ENCODE measurements at places on chromosomes 7 and 10. TPM values are rescaled to one million over a fixed set of nuclear protein-coding genes. Genes with fewer than 3 reads are reported as not detected.
A peak's percentile ranks its signal among the peaks of the same experiment; 100 is the strongest.

DNA sequence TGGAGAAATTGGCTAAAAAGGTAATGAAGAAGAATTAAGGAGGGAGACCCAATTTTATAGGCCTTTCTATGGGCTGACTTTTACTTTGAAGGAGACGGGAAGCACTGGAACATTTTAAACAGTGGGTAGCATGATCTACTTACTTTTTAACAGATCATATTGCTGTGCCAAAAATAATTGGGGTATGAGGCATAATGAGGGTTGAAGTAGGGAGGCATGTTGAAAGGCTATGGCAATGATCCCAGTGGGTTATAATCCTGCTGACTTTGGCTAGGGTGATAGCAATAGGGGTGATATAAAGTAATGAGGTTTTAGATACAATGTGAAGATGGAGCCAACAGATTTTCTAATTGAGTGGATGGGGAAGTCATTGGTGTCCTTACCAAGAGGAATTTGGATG lies 73.2 kb downstream of the GPR37 start:
- DNase-seq: no peak

DNA sequence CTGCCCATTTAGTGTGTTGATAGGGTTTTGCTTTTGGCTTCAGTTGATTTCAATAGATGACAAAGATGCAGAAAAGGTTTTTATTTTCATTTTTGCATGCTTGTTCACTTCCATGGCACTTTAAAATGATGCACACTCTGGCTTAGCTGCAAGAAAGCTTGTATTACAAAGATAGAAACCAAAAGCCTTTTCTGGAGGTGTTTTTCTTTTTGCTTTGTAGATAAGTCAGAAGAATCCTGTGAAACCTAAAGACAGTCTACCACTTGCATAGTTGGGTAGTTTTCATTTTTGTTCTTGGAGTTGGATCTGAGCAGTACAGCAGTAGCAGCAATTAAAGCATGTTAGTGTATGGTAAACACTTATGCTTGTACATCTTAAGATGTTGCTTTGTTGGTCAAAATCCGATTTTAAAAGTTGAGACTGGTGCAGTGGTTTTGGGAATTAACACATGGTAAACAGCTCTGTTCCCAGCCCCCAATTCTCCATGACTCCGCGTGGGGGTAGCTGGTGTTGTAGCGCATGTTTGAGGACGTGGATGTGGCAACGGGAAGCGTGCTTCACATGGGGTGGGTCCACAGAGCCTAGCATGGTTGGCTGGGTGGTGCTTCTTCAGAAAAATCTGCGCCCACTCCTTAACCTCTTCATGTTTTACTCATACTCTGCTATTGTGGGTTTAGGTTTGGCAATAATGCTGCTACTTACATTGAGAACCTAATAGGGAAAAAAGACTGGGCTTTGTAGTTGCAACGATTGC lies 19.8 kb downstream of the CCNY start:
- no peak for DNase-seq

DNA sequence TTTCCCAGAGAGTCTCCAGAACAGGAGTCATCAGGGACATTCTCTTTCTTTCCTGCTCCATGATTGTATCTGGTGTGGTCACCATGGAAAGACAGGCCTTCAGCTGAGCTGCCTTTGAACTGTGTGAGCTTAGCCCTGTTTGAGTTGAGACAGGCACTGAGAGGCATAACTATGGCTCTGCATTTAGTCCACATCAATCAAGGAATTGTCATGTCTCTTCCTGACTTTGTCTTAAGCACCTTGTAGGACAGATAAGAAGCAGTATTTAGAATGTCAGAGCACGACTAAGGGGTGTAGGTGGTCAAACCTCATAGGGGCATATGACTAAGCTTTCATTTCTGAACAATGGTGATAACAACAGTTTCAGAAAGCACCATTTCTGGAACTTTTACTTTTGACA lies 53.5 kb downstream of the EPDR1 start:
- no peak for DNase-seq

Gene OGA
- 138 TPM for total RNA-seq

- DNase-seq: no peak
Observed at GRCh38 chr7:84624927-84625326, 430.3 kb upstream of the SEMA3A start.

DNA sequence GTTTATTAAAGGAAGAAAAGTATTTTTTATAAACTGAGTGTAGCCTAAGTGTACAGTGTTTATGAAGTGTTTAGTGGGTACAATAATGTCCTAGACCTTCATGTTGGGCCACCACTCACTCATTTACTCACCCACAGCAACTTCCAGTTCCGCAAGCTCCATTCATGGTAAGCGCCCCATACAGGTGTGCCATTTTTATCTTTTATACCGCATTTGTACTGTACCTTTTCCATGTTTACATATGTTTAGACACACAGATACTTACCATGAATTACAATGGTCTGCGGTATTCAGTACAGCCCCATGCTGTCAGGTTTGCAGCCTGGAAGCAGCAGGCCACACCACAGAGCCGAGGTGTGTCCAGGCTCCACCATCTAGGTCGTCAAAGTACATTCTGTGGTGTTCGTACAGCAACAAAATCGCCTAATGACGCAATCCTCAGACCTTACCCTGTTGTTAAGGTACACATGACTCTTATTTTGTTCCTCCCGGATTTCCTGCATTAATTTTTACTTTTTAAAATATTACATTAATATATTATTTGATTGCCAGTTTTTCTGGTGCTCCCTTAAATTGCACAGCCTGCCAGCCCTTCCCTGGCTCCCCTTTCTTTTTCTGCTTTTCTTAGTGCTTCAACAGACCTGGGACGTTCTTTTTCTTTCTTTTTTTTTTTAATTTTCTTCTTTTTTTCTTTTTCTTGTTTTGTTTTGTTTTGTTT lies 881 bp upstream of the SSBP1 start:
- DNase-seq: no peak

Gene ZSCAN25
- 14.4 TPM for total RNA-seq

- peak; percentile 57 for DNase-seq
Observed at GRCh38 chr10:95756041-95756761, at the start of gene ENTPD1. ENTPD1 (plus strand) TSS chr10:95756163; CDS start chr10:95756240, 77 bp downstream.

DNA sequence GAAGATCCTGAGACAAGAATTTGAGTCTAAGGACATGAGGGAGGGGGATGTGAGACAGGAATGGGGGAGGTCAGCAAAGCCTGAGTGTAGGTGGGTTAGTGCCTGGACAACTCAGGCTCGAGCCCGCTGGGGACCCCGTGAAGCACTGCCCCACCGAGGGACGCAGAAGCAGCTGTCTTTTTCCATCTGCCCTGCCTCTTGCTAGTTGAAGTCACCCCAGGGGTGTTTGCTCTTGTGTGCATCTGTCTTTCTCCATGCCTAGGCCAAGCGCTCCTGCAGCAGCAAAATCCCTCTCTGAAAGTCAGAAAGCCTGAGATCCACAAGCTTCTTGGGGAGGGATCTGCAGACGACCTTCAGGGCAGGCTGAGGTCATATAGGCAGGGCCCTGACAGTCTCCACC lies 79.0 kb upstream of the CELF2 start:
- DNase-seq: no peak

Gene HYAL4
- 0.68 TPM for total RNA-seq

Gene SEMA3D
- total RNA-seq: 13.9 TPM

GRCh38 chr7:19020711-19021110 lies 96.7 kb downstream of the TWIST1 start:
- DNase-seq: no peak

Gene TBXAS1
- 13.5 TPM for total RNA-seq

Gene METTL2B
- 50.5 TPM for total RNA-seq

GRCh38 chr7:4009211-4010060 lies 672.7 kb upstream of the FOXK1 start:
- no peak for DNase-seq

Gene NKX2-3
- not detected for total RNA-seq

DNA sequence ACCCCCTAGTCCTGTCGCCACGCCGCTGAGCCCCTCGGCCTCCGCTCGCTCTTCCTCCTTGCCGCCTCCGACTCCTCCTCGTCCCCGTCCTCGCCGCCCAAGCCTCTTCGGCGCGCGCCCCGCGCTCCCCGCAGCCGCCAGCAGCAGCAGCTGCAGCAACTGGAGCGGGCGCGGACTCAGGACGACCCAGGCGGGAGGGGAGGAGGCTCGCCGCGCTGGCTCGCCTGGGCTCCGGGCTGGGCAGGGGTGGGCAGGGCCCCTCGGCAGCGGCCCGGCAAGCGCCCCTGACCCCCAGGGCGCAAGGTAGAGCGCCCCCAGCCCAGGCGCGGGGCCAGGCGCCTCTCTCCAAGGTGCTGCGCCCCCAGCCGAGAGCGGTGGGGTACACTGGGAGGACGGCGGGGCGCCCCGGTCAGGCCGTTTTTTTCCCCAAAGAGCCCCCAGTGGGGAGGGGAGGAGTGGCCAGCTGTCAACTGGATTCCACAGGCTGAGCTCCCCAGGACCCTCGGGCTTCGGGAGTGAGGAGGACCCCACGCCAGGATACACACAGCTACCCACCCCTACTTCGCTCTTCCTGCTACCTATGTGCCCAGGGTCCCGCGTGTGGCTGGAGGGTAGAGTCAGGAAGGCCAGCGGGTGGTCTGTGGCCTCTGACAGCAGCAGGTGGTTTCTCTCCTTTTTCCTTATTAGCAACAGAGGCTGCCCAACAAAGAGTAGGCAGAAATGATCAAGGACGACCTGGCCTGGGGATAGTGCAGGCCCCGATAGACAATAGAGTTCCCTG lies 903 bp upstream of the KCNMA1 start:
- peak; percentile 88 for DNase-seq

All from endodermal cell (in vitro differentiated cells).